NCI-H2029 treated with DMSO at 0.1 percent for 48 hours (cell line): ENCODE measurements at places on chromosomes 5 and 9.

DNA sequence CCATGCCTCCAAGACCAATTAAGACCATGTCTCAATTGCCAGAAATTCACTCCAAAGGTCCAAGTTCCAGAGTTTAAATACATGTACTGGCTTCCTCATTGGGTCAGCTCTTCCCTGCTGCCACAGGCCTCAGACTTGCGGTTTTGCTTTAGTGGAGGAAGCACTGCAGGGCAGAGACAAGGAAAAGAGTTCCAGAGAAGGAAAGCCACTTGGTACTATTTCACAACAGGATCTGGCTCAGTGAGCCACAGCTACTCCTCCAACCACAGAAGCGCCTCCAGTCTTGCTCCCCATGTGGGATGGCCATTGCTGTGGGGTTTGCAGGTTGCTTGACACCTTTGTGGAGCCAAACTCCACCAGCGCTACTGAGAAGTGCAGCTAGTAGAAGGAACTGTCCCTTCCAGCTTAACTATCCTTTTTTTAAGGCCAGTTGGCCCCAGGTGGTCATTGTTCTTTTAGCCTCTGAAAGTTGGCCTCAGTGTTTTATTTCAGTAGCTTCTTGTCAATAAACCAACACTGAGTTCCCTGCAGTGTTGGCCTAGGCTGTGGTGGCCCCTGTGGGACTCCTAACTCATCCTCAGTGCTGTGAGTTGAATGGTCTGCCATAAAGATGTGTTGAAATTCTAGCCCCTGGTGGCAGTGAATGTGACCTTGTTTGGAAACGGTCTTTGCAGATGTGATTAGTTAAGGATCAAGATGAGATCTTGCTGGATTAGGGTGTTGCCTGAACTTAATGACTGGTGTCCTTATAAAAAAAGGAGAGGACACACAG, 93.7 kb upstream of the DAP start:
- no peak for DNase-seq

- no peak for DNase-seq
Measured at GRCh38 chr9:95102001-95102433, 215.5 kb downstream of the FANCC start.

DNA sequence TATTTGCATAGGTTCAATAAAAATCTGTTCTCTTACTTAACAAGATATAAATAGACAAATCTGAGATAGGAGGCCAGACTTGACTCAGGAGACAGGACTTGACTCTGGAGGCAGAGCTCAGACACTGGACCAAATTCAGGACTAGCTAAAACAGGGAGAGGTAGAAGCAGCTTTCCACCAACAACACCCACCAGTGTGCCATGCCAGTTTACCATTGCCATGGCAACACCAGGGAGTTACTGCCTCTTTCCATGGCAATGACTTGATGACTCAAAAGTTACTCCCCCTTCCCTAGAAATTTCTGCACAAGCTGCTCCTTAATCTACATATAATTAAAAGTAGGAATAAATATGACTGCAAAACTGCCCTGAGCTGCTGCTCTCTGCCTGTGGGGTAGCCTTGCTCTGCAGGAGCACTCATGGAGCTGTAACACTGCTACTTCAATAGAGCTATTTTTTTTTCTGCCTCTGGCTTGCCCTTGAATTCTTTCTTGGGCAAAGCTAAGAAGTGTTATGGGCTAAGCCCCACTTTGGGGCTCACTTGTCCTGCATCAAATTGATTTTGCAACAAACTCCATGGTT, 473.0 kb downstream of the PLK2 start:
- no peak for DNase-seq

- no peak for DNase-seq
Measured at GRCh38 chr9:77010527-77010926, 8.9 kb upstream of the FOXB2 start.

GRCh38 chr5:78824831-78825281, 160.3 kb downstream of the ARSB start:
- DNase-seq, result no peak

- peak; percentile 91 for DNase-seq
Measured at GRCh38 chr5:6342689-6343315, 35.5 kb downstream of the MED10 start.

DNA sequence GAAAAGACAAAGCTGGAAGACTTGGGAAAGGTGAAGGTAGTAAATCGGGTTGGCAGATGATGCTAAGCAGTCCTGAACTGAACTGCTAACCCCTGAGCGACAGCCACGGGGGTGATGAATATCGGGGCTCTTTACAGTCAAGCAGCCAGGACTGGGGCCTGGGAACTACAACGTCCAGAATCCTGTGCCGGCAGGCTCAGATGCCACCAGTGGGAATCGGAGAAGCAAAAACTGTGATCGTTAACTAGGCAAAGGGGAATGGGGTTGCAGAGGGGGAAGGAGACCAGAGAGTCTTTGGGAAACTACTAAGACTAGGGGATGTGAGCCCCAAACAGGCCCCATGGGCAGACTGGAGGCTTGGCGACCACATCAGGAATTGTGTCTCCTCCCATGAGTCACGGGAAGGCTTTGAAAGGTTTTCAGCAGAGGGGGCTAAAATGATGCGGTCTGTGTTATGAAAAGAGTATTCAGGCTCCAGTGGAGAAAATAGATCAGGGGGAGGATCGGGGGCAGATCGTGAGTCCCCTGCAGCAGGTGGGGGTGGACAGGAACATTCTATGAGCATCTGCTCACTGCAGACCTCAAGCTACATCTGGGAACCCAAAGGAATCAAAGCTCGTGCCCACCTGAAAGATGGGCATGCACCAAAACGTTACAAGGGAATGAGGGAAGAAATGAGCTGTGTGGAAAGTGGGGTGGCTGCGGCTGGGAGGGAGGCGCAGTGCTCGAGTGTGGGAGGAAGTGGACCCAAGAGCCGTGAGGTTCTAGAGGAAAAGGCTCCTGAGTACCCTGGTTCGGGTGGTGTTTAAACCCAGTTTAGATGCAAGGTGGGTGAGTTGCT, 53.8 kb downstream of the HRH2 start:
- DNase-seq, result no peak

- DNase-seq, result no peak
Measured at GRCh38 chr5:90037646-90038045, 371.9 kb downstream of the CETN3 start.

- DNase-seq, result no peak
Measured at GRCh38 chr5:172171118-172171517, 16.9 kb downstream of the STK10 start.

DNA sequence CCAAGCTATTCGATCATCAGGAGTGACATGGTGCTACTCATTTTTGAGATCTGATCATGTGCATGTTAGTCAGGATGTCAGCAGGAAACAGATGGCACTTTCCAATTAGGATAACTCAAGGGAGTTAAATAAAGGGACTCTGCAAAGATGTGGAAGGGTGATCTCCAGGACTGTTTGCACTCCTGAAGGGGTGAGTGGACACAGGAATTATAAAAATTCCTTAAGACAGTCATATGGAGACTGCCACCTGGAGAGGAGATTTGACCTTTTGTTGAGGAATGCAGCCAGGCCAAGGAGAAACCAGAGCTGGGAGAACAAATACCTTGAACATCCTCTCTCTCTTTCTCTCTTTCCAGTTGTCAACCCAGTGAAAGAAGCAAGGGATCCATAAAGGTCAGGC, 189.1 kb downstream of the GABRG2 start:
- DNase-seq, result no peak

- DNase-seq, result no peak
Measured at GRCh38 chr5:54491326-54491725, 26.2 kb upstream of the SNX18 start.
